Stimulated activated CD4-positive, alpha-beta T cell treated with anti-CD3 and anti-CD28 coated beads, TNF-alpha, amount 100 ng/mL, for 4 hours (primary cell): ENCODE measurements at places on chromosomes 6 and 20.

DNA sequence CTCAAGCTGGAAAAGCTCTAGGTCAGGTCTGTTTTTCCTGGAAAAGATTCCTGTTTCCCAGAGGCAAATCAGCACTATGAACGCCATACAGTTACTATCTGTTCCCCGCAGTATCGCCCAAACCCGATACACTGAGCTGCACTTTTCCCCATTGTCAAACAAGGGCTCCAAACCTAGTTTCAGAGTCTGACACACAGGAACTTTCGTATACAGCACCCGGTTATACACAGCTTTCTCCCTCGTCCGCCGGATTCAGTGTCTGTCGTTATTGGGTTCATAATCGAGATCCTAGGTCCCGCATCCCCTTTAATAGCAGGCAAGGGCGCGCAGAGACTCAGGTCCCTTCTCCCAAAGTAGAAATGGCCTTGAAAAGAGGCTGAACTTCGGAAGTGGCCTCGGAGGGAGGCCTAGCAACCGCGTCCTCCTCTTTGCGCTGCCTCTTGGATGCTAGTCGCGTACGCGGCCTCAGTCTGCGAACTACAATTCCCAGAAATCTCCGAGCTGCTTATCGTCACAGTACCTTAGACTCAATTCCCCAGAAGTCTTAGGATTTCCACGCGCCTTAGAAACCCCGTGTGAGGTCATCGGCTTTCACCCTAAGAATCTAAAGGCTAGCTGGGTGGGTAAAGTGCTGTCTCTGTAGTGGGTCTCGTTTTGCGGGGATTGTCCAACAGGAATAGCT is 34.2 kb downstream of the ZNF391 start:
- DNase-seq = no peak

DNA sequence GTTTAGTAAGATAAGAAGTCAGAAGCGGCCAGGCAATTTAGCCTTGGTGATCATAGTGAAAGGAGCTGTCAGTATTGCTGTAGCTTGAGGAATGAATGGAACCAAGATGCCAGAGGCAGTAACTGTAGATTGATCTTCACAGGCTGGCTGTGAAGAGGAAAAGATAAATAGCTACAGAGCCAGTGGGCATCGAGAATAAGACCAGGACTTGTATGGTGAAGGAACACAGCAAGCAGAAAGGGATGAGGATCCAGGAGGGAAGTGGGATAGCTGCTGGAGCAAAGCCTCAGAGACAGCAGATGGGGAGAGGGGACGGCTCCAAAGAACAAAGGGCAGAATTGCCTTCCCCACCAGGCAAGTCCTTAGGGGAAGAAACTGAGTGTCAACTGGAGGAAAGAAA is 294.4 kb upstream of the PLN start:
- no peak for DNase-seq

GRCh38 chr6:83199173-83199862 is 6.2 kb downstream of the RWDD2A start:
- no peak for DNase-seq

DNA sequence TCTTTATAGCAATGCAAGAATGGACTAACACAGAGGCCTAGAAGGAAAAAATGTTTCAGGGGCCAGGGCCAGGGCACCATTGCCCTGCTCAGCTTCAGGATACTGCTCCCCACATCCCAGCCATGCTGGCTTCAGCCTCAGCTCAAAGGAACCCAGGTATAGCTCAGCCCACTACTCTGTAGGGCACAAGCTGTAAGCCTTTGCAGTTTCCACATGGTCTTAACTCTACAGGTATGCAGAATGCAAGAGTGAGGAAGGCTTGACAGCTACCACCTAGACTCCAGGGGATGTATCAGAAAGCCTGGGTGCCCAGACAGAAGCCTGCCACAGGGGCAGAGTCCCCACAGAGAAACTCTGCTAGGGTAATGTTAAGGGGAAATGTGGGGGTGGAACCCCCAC is 10.5 kb upstream of the TTK start:
- DNase-seq = no peak

DNA sequence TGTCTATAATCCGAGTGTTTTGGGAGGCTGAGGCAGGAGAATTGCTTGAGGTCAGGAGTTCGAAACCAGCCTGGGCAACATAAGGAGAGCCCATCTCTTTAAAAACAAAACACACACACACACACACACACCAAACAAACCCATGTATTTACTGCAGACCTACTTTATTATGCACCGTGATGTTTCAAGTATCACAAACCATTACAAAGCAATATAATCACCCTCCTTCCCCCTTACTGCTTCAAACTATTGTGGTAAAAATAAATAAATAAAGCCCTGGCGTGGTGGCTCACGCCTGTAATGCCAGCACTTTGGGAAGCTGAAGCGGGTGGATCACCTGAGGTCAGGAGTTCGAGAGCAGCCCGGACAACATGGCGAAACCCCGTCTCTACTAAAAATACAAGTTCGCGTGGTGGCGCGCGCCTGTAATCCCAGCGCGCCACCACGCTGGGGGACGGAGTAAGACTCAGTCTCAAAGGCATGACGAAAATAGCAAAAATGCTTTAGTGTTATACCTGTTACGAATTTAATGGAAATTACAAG is 1.5 kb downstream of the TBCC start:
- no peak for DNase-seq

GRCh38 chr20:16423311-16424212 is 149.7 kb downstream of the KIF16B start:
- DNase-seq = no peak

DNA sequence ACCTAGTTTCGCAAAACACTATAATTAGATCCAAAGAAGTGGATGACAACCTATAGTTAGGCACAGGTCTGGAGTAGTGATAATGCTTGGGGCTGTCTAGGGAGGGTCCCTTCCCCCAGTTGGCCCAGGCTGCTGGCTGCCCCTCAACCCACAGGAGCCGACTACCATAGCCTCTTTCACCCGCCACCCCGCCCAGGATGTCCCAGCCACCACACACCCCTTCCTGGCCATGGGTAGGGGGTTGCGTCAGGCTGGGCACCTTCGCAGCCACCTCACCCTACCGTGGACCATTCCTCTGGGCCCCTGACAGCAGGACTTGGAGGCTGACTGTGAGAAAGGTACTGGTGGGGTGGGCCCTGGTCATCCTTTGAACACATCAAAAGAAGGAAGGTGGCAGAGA is 8.5 kb downstream of the TFEB start:
- DNase-seq = no peak

GRCh38 chr6:109235481-109236038 is 140.3 kb downstream of the CEP57L1 start:
- DNase-seq = no peak

DNA sequence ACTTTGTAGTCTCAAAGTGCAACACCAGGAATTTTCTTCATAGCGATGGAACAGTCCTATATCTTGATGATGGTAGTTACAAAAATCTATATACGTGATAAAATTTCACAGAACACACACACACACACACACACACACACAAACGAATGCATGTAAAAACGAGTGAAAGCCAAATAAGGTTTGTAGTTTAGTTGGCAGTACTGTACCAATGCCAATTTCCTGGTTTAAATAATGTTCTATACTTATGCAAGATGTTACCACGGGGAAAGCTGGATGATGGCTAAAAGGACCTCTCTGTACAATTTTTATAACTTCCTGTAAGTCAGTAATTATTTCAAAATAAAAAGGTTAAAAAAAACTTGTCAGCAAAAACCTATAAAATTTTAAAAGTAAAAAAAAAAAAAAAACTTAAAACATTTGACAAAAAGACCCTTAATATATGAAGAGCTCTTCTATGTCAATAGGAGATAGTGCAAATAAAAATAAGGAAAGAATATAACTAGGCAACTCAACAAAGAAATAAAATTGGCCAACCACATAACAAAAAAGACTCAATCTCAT is 37.6 kb downstream of the PDSS2 start:
- no peak for DNase-seq

DNA sequence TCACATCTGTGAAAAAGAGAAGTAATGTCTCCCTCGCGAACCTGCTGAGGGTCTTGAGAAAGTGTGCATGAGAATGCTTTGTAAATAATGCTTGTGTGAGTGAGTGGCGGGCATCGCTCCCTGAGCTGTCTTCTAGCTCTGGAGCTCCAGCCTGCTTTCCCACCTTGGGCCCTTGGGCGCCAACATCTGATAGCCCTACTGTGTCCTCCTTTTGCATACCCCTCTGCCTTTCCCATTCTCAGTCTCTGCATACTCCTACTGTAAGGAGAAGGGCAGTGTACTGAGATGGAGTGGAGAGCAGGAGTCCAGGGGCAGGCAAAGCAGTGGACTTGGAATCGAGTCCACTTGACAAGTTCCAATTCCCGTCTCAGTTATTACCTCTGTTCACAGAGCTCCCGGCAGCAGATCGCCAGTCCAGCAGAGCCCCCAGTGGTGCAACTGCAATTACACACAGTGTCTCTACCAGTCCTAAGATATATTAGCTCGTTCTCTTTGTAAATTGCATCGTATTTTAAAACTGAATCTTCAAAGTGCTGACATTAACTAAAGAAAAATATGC is 847 bp upstream of the NCR2 start:
- DNase-seq = no peak

- DNase-seq = no peak
These were observed 354.0 kb downstream of the ESR1 start for GRCh38 chr6:152161501-152161900.

DNA sequence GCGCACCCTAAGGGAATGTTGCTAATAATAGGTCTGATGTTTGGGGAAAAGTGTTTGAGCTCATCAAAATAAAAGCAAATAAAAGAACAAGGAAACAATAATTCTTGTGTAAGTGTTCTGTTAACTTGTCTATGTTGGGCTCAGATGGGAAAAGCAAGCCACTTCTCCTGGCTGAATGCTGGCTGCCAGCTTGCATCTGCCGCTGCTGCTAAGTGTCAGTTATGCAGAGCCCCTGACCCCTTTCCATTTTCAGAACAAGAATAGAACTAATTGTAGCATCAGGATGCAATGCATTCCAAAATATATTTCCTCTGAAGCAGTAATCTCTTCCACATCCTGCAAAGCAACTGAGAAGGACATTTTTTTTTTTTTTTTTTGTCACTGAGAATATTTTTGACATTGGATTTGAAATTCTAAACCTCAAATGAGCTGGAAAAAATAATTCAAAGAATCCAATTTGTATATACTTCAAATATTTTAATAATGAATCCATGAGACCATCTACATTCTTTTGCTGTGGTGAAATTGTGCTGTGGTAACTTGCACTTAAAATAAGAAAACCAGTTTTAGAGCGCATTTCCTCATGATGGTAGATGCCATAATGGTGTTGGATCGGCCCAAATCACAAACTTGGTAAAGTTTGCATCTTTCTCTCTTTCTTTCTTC is 43.9 kb upstream of the DEK start:
- no peak for DNase-seq

DNA sequence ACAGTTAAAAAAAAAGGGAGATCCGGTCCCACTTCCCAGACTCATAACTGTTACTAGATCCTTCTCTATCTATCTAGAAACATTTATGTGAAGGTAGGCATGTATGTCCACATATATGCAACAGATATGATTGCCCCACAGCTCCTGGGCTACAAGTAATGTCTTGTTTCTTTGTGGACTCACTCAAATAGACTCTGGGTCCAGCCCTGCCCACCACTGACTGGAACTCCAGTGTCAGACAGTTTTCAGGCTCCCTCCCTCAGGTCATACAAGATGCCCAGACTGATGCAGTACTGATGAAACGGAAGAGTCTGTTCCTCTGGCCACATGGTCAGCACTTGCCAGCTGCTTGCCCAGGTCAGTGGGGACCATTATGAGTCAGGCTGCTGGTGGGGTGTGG is 30.8 kb upstream of the IER3 start:
- DNase-seq = no peak

GRCh38 chr6:797479-798077 is 104.6 kb upstream of the EXOC2 start:
- no peak for DNase-seq

DNA sequence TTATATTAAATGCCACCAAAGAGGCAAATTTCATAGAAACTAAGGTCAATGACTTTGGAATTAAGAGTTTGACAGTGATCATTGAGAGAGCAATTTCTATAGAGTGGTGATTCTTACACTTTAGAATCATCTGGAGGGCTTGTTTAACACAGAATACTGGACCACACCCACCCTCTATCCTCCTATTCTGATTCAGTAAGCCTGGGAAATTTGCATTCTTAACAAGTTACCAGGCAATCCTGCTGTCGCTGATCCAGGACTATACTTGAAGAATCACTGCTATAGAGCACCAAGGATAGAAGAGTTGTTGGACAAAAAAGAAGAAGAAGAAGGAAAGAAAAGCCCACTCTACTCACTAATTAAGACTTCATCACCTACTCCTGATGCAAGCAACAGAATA is 21.3 kb upstream of the TBX18 start:
- no peak for DNase-seq

- DNase-seq = no peak
These were observed 256.2 kb upstream of the IRAK1BP1 start for GRCh38 chr6:78611102-78611620.

DNA sequence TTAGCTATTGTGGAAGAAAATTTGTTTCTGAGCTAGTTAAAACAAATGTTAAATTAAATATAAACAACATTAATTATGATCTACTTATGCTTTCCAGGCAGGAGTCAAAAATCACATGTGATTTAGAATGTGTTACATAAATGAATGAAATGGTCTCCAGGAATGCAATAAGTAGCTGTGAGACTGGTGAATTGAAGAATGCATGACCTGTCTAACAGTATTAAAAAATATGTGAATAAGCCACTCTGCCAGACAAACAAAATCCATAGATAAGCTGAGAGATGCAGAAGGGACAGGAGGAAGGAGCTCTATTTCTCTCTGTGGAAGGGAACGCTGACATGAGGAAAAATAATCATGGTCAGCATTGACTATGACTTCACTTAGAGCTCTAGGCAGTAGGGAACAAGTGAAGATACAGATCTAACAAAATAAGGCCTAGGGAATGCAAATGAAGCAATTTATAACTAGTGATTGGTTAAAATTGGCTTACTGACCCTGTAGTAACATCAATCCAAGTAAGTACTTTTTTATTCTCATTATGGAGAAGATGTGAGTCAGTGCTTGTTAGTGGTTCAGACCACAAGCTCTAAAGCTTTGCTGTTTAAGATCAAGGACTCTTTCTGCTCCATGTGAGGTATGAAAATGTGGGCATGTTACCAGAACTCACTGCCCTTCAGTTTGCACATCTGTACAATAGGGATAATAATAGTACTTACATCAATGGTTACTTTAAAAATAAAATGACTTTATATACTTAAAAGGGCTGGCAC is 432.6 kb downstream of the MMUT start:
- DNase-seq = no peak

DNA sequence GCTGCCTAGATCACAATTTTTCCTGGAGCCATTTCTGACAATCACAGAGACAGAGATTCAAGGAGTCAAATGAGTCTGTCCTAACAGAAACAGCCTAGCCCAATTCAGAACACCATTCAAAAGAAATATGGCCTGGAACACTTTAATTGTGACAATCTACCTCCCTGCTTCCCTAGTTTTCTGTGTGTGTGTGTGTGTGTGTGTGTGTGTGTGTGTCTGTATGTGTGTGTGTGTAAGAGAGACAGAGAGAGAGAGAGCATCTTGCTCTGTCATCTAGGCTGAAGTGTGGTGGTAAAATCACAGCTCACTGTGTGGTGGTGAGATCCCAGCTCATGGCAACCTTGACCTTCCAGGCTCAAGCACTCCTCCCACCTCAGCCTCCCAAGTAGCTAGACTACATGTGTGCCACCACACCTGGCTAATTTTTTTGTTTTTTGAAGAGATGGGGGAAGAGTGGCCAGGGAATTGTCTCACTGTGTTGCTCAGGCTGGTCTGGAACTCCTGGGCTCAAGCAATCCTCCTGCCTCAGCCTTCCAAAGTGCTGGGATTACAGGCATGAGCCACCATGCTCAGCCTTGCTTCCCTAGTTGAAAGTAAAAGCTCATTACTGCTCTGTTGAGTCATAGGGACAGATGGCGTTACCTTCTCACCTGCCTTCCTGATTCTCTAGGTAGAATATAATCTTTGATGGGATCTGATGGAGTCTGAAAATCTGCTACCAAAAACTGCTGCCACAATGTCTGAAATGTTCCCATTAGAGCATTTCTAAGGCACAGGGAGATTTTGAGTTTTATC is 89.6 kb upstream of the BEND6 start:
- no peak for DNase-seq
